Kasumi-1 (cell line): ENCODE measurements at places on chromosomes 16 and 17.
A peak's percentile ranks its signal among the peaks of the same experiment; 100 is the strongest.

GRCh38 chr17:46771561-46772474, 46.7 kb downstream of the WNT3 start:
- DNase-seq, result peak; percentile 36

GRCh38 chr16:29815032-29815721, 775 bp upstream of the PAGR1 start:
- DNase-seq, result no peak

- DNase-seq, result no peak
Measured at GRCh38 chr16:66705790-66706505, 9.4 kb upstream of the CMTM4 start.

GRCh38 chr17:50096092-50096491, 941 bp downstream of the PDK2 start:
- no peak for DNase-seq

- no peak for DNase-seq
Measured at GRCh38 chr16:3737181-3737580, 19.9 kb upstream of the TRAP1 start.

DNA sequence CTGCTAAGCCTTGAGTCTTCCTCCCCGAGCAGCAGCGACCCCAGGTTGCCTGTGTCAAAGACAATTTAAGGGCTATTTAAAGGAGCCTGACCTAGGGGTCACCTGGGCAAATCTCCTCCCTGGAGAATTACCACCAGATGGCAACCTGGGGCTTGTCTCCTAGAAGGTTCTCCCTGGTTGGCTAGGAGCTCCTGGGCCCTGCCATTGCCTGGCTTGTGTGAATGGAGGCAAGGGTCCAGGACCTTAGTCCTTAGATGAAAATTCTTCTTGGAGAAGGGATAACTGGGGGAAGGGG, 51.3 kb upstream of the TAC4 start:
- DNase-seq, result no peak

- DNase-seq, result no peak
Measured at GRCh38 chr16:52786091-52786490, 239.1 kb upstream of the TOX3 start.

DNA sequence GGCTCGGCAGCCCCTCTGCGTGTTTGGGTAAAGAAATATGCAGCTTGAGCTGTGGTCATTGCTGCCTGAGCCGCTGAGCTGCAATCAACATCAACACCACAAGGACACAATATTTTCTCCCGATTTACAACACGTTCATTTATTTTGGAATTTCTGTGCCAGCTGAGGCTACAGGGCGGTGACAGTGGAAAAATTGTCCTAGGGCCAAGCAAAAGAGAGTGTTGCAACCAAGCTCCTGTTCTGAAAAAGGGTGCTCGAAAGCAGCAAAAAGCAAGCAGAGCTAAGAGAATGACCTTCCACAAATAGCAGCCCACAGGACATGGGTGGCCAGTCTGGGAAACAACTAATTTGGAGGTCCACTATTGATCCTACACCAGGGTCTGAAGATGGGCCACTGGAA, 35.4 kb upstream of the NOG start:
- DNase-seq, result no peak

DNA sequence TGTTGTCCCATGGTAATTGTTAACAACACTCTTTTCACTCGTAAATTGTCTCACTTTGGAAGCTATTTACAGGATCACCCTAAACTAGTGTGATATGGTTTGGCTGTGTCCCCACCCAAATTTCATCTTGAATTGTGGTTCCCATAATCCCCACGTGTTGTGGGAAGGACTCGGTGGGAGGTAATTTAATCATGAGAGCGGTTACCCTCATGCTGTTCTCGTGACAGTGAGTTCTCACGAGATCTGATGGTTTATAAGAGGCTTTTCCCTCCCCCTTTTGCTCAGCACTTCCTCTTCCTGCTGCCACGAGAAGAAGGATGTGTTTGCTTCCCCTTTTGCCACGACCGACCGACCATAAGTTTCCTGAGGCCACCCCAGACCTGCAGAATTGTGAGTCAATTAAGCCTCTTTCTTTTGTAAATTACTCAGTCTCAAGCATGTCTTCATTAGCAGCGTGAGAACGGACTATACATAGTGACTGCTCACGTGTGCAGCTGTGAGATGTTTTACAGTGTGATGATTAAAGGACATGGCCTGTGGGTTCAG, 34.4 kb downstream of the DNAH3 start:
- peak; percentile 80 for DNase-seq

GRCh38 chr17:8082292-8082691, 5.2 kb downstream of the ALOX12B start:
- no peak for DNase-seq
